ENCODE measurements at places on chromosomes 13 and 19.

- no peak for DNase-seq
These were observed 4.7 kb upstream of the GSK3A start for GRCh38 chr19:42246922-42247639.

DNA sequence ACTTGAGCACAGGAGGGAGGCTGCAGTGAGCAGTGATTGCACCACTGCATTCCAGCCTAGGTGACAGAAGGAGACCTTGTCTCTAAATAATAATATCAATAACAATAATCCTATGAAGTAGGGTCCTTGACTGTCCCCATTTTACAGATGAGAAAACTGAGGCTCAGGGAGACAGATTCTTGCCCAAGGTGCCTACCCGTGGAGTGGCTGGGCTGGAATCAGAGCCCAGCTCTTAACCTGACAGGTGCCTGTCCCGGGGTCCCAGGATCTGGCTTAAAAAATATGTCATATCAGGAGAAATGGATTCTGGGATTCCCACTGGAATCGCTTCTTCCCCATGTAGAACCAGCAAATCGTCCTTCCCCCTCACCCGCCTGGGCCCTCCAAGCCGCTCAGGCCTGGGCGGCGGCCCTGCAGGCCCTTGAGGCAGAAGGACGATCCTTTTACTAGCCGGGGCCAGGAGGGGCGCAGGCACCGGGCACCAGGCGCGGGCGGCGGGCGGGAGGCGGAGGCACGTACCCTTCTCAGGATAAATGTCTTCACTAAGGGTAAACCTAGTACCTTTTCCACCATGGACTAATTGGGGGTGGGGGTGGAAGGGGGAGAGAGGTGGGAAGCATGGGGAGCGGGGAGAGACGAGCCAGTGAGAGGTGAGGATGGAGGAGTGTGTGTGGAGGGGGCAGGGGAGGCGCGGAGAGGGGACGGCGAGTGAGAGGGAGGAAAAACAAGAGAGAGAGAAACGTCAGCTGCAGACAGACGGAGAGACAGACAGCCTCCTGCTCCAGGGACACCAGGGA, 60.6 kb downstream of the COLGALT1 start:
- DNase-seq = no peak

DNA sequence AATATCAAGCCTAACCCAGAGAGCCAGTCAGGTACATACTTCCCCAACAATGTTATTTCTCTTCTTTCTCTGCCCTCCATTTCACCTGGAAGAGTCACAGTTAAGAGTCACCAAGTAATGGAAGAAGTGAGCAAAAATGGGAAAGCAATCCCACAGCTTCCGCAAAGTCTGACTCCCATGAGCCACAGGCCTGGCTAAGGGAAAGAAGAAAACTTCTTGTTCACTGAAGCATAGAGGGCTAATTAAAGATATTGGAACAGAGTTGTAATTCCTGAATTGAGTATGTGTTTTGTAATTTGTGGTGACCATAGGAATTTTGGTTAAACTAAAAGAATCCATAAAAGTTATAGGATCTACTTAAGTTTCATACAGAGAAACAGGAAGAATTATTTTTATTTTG, 830.9 kb upstream of the PCDH20 start:
- no peak for DNase-seq

GRCh38 chr19:35114353-35115176, 1.1 kb upstream of the FXYD3 start:
- peak; percentile 65 for DNase-seq

DNA sequence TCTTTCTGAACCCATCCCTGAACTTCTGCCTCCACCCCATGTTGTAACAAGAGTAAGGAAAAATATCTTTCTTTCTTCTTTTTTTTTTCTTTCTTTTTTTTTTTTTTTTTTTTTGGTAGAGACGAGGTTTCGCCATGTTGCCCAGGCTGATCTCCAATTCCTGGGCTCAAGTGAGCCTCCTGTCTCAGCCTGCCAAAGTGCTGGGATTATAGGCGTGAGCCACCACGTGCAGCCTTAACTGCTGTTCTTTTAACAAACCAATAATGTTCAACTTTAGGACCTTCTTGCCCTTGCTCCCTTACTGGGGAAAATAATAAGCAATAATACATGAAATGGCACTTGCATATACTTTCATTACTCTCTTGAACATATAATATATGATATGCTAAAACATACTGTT, 19.6 kb downstream of the GPR183 start:
- DNase-seq = no peak

DNA sequence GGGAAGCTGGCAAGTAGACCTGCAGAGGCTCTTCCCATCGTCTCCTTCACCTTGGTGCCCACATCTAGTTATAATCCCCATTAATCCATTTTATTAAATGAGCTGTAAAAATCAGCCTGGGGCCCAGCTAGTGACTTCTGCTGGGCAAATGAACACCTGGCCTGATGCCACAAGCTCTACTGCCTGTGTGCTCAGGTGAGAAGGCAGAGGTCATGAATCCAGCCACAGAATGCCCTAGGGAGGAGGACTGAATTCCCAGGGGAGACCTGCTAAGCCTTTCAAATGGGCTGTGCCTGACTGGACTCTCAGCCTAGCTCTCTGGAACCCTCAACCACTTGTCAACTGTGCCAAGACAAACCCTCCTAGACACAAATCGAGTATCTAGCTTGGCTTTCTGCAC, 74.0 kb downstream of the PDS5B start:
- no peak for DNase-seq

DNA sequence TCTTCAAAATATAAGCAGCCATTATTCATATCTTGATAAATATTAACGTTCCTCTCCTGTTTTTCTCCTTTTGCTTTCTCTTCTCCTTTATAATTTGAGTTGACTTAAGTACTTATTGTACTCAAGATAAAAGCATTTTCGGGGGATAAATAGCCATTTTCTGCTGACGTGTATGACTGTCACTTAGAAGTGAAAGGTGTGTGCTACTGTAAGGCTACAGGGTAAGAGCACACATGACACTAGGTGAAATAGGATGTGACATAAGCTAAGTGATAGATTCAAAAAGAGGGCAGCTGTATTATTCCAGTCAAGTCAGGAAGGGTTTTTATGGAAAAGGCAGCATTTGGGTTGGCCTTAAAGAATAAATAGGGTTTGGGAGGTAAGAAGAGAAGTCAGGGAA, 128.5 kb downstream of the GPC6 start:
- no peak for DNase-seq

DNA sequence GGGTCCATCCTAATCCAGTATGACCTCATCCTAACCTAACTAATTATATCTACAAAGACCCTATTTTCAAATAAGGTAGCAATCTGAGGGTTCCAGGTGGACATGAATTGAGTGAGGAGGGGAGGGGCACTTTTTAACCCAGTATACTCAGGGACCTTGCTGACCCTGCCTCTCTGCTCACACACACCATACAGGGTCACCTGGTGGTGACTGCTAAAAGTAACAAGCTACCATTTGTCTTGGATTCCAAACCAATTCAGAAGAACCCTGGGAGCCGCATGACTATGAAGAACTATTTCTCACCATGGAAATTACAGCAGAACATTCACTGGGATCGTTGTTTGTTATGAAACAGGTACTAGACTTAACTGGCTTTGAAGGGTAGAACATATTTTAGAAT, 151.9 kb downstream of the LACC1 start:
- no peak for DNase-seq

DNA sequence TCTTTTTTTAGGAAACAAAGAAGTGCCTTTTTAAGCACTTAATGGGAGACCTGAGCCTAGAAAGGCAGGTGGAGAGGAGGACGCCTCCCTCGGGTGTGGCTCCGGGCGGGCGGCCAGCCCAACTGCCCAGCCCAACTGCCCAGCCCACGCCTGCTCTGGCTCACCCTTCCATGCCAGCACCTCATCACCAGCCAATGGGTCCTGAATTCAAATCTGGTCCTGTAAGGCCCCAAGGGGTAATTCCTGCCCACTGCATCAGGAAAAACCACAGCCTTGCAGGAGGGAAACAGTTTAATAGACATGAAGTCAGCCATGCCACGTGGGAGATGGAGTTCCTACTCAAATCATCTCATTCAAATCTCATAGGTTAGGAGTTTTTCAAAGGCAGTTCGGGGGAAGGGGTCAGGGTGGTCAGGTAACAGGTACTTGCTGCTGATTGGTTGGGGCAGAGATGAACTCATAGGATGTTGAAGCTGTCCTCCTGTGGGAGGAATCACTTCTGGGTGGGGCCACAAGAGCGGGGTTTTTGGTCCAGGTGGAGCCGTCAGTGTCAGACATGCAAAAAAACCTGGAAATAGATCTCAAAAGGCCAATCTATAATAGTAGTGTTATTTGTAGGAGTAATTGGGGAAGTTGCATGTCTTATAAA, 64.9 kb downstream of the HSPH1 start:
- no peak for DNase-seq

- DNase-seq = no peak
These were observed 38.7 kb upstream of the EHD2 start for GRCh38 chr19:47674548-47674947.

GRCh38 chr13:28346154-28346553, 148.8 kb downstream of the FLT1 start:
- no peak for DNase-seq

DNA sequence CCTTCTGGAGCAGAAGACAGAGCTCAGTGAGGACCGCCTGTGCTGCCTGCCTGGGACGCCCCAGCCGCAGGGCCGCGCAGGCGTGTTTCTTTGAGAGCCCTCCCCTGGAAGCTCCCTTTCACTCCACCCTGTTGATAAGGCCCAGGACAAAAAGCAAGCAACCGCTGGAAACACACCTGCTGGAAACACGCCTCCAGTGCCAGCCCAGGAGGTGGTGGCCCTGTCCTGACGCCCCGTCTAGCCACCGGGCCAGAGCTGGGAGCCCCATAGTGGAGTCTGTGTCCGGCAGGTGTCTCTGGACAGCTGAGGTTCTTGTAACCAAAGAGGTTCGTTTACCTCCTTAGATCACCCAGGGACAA, 173.8 kb downstream of the KATNAL1 start:
- no peak for DNase-seq

- no peak for DNase-seq
These were observed 10.2 kb downstream of the C2CD4C start for GRCh38 chr19:398719-399118.

- DNase-seq = peak; percentile 37
These were observed 19.7 kb downstream of the VRK3 start for GRCh38 chr19:50005428-50005827.

- DNase-seq = no peak
These were observed 66.1 kb downstream of the ATP7B start for GRCh38 chr13:51945149-51945548.

- no peak for DNase-seq
These were observed 1238.0 kb downstream of the PCDH17 start for GRCh38 chr13:58869566-58869965.

GRCh38 chr13:70950664-70951063, 842.4 kb upstream of the KLHL1 start:
- DNase-seq = no peak

DNA sequence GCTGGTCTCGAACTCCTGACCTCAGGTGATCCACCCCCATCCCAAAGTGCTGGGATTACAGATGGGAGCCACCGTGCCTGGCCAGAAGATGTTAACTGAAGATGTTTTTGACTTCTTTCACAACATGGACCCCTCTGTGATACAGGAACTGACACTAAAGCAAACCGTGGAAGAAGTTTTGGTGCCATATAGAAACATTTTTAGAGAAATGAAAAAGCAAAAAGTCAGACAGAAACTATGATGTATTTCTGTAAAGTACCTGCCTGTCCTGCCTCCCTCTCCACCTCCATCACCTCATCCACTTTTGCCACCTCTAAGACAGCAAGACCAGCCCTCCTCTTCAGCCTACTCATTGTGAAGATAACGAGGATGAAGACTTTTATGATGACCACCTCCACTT, 11.3 kb downstream of the FBXO27 start:
- DNase-seq = no peak

DNA sequence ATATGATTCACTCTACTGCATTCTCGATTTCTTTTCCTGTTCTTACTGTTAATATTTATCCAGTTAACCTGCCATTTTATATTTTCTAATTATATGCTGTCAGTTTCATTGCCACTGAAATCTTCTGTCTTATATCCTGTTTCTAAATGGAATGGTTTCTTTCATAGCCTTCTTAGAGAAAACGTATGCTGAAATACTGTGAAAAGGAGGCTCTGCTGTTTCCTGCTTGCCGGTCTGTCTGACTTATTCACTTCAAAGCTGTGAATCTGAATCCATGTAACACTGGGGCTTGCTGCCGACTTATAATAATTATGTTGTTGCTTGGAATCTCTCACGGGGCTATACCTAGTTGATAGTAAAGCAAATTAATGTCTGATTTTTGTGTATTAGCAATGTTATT, 80.0 kb downstream of the GPR12 start:
- DNase-seq = no peak

DNA sequence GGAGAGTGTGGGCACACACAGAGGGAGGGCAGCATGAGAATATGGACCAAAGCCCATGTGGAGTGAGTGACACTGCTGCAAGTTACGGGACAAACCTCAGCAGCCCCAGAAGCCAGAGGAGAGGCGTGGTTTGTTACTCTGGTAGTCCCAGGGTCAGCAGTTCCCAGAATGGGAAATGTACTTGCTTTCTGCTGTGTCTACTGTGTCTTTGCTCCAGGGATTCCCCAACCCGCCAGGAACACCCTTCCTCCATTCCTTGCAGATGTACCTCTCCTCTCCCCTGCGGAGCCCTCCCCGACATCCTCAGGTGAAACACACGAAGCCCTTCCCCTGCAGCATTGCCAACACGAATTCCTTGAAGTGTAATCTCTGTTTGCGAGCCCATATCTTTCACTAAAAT, 47.2 kb downstream of the MYO16 start:
- no peak for DNase-seq

DNA sequence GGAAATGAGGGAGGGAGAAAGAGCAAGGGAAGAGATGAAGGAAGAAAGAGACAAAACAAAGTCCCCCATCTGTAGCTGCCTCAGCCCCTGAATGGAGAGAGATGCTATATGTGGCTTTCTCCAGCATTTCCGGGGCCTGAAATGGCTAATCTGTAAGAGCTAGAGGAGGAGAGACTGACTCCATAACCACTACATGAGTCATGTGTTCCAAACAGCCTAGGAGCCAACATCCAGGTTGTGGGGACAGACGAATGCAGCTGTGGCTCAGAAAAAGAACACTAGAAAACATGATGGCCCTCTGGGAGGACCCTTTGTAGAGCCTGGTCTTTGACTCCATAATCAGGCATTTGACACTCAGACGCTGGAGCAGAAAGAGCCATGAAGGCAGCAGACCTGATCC, 292.0 kb upstream of the ZNF507 start:
- no peak for DNase-seq

Data from activated CD4-positive, alpha-beta memory T cell treated with anti-CD3 and anti-CD28 coated beads, Interleukin-2, amount 10 ng/mL, durations not matched to agents 7 days and 5 days (primary cell).